ENCODE measurements at places on chromosomes 3 and 15.

GRCh38 chr15:56969265-56969895 lies 50.9 kb downstream of the TCF12 start:
- no peak for DNase-seq

DNA sequence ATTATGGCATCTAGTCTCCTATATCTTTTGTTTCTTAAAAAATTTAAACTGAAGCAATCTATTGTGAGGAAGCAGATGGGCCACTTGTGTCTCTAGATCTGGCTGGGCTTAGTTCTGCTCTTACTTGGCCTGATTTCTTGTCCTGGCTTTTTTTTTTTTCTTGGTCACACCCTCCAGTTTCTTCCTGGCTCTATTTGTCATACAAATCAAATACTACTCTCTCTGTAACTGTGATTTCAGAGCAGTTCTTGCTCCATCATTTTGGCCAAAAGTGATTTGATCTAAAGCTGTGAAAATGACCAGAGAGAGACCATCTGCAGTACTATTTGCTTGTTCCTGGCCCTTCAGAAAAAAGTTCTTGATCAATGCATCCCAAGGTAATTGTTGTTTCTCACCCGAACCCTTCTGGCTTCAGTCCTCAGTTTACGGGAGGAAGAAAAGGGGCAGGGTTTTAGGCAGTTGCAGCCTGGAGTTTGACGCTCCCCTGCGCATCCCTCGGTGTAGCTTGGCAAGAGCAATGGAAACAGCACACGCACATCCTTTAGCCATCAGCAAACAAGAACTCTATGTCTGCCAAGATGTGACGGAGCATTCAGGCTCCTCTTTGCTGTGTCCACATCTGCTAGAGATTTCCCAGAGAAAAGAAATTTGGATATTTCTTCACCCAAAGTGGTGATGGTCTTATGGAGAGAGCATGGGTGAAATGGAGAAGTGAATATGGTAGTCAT lies 31.6 kb downstream of the CHST2 start:
- DNase-seq: no peak

DNA sequence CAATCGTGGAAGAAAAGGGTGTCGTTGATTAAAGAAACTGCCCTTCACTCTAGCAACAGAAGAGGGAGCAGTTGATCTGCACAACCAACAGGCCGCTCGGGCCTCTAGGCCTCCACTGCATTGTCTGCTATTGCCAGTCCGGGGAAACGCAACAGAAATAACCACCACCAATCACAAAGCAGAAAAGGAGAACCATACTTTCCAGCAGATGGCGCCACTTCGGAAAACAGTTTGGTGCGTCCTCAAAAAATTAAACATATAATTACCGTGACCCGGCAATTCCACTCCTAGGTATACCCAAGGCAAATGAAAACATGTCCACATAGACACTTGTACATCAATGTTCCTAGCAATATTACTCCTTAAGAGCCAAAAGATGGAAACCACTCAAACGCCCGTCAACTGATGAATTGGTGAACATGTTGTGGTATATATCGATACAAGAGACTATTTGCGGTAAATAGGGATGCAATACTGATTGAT lies 154.1 kb downstream of the TJP1 start:
- DNase-seq: peak; percentile 73

GRCh38 chr3:27628026-27628750 lies 93.9 kb downstream of the EOMES start:
- no peak for DNase-seq

GRCh38 chr3:181313335-181313734 lies 323.8 kb upstream of the DNAJC19 start:
- DNase-seq: no peak

DNA sequence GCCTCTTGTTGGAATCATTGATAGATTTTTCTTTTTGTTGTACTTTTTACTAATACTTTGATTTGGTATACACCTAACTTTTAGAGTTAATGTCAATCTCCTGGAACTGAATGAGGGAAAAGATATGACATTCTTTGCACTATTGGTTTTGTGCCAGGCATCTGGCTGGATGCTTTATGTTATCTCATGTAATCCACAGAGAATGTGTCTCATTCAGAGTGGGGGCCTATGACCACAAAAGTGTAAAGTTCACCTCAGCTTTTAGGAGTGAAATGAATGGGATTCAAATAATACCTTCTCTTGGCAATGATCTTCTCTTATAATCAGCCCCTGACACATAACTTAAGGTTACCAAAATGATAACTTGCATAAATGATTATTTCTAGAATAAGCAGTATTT lies 329.1 kb upstream of the ROPN1 start:
- DNase-seq: no peak

- no peak for DNase-seq
Measured at GRCh38 chr3:59935025-59935424, 885.2 kb upstream of the CFAP20DC start.

GRCh38 chr3:187223799-187224198 lies 26.5 kb downstream of the RTP1 start:
- no peak for DNase-seq

GRCh38 chr3:81891055-81891895 lies 129.8 kb upstream of the GBE1 start:
- no peak for DNase-seq

DNA sequence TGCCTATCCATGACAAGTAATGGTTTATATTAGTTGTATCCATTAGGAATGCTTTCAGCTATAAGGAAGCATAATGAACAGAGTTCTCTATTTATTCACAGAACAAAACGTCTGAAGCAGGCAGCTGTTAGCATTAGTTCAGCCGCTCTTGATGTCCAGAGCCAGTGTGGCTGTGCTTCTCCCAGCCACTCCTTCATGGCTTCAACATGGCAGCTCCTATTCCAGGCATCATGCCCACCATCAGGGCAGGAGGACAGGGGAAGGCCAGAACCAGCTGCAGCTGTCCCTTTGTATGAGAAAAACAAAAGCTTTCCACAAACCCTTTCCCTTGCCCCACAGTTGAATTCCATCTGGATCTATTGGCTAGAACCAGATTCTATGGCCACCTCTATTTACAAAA lies 12.9 kb upstream of the SNRK start:
- DNase-seq: no peak

GRCh38 chr15:95292785-95293450 lies 1037.6 kb upstream of the NR2F2 start:
- no peak for DNase-seq

DNA sequence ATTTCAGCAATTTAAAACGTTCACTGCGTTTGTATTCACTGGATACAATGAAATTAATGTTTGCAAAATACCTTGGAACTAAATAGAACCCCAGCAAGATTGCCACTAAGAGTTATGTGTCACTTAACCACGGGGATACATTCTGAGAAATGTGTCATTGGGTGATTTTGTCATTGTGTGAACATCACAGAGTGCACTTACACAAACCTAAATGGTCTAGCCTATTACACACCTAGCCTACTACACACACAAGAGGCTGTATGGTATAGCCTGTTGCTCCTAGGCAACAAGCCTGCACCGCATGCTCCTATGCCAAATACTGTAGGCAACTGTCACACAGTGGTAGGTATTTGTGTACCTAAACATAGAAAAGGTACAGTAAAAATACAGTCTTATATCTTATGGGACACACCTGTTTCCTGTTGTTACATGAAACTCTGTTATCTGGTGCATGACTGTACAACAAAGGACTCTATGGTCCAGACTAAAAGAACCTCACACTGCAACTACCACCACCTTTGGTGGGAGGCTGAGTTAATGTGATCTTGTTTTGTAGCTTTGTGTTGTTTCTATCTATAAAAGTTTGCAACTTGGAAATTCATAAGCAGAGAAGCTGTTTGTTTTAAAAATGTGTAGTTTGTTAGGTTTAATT lies 92.2 kb upstream of the NTRK3 start:
- no peak for DNase-seq

DNA sequence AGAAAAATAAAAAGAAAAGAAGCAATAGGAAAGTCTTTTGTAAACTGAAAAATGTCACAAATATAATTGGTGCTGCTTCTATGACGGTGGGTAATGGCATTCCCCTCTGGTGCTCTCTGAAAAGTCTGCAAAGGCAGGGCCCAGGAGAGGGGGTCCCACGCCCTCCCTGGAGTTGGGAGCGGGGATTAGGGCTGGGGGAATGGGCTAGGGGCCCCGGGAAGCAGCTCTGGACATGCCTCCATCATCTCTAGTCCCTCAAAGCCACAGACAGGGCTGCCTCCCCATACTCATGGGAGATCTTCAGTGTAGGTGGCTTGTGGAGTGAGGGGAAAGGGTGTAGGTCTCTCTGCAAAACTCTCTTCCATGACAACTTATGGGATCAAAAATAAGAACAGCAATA lies 7.8 kb upstream of the RHCG start:
- no peak for DNase-seq

DNA sequence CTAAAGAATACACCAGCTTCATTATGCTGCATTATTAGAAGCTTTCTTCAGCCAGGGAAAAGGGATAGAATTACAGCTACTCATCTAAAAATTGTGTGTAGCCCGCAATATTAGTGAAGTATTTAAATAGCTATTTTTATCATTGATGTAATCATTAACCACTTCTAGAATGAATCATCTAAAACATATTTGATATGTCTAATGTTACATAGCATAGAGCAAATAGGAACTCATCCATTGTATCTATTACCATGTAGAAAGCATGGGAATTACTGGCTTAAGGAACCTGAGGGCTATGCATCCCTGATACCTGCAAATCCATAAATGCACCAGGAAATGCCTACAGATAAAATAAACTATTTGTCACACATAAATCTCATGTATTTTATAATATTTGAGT lies 54.5 kb upstream of the VGLL3 start:
- no peak for DNase-seq

DNA sequence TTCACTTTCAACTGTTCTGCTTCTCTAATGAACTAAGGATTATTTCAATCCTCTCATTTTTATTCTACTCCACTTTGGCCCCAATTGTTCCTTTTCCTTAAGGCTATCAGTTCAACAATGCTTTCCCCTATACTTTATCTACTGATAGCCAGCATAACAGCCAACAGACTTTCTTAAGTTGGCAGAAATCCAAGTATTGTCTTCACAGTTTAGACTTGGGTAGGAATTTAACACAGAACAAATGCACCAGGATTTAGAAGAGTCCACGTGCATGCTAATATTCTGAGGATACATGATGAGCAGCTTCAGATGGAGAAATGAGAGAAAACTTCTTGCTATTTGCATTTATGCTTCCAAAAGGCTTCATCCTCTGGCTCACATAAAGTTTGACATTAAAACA lies 54.8 kb downstream of the FBN1 start:
- DNase-seq: no peak

- no peak for DNase-seq
Measured at GRCh38 chr3:8632402-8633237, 12.0 kb downstream of the SSUH2 start.

DNA sequence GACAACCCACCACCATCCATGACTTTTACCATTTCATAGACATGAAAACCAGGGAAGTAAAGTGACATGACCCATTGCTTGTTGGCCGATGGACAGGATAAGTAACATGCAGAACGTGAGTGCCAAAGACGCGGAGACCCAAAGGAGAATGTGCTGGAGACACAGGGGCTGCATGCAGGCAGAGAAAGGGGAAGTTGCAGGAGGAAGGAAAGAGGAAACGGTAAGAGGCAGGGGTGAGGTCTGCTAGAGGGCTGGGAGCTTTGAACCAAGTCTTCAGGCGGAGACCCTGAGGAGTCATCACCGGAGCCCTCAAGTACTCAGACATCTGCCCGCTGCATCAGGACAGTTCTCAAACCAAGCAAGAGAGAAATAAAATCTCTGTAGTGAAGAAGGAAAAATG lies 34.9 kb downstream of the MAGEF1 start:
- DNase-seq: no peak

DNA sequence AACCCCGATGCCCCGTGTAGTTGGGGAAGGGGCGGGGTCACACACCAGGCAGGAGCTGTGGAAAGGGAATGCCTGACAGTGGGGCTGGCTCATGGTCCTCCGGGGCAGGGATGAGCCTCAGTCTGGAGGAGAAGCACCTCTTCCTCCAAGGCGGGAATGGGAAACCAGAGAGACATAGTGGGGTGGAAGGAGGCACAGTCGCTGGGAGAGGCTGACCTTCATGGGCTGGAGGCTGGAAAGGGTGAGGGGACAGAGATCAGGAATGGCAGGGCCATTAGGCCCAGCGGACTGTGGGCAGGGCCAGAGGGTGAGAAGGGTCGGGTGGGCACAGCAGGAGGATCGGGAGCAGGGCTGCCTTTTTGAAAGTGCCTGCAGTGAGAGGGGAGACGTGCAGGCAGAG lies 65.8 kb upstream of the LINGO1 start:
- no peak for DNase-seq

- DNase-seq: no peak
Measured at GRCh38 chr15:91973481-91973880, 120.0 kb downstream of the SLCO3A1 start.

DNA sequence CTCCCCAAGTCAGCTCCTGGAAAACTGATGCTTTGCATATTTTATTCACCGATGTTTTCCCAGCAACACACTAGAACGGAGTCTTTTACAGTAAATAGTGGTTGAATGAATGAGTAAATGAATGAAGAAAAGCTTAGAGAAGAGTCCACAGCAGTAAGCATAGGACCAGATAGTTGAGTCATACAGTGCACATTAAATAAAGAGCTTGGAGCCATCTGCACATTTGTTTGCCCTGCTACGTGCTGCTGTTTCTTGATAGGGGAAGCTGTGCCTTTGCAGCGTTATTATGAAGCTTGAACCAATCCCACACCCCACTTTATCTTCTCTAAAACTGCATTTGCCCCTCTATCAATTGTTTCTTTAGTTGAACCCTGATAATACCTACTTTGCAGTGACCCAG lies 1.2 kb downstream of the FAM98B start:
- DNase-seq: no peak

DNA sequence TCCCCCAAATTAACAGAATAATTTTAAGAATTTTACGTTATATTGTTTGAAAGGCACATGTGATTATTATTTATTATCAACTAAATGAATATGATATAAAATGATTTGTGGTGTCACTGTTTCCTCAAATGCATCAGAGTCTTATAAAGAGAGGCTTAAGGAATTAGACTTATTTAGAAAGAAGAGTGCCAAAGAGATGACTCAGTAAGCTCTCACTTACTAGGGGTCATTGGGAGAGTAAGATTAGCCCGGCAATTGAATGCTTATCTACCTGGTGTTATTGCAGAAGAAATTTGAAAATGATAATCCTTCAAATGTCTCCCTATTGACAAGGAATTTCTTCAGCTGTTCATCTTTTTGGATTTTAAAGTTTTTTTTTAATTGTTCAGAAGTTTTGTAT lies 408.7 kb downstream of the OXSM start:
- DNase-seq: no peak

GRCh38 chr3:66224220-66224619 lies 3.4 kb downstream of the SLC25A26 start:
- DNase-seq: no peak

- DNase-seq: no peak
Measured at GRCh38 chr3:106827515-106828213, 549.6 kb upstream of the CCDC54 start.

DNA sequence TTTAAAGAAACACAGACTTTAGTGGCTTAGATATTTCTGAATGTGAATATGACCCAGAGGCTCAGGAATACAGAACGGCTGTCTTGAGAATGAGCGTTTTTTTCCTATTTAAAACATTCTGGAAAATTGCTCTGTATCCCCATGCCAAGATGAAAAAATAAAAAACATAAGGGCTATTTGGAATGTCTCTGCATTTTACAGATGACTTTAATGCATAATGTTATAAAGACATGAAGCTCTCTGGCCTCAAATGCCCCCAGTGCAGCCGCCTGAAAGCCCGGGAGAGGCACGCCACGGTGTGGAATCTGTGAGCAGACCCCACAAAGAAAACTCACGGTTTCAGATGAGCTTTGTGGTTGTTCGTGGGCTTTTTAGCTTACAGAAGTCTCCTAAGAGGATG lies 322.5 kb upstream of the ICE2 start:
- DNase-seq: no peak

Data from T-helper 2 cell (primary cell).